ENCODE measurements at places on chromosomes 2 and 18.

DNA sequence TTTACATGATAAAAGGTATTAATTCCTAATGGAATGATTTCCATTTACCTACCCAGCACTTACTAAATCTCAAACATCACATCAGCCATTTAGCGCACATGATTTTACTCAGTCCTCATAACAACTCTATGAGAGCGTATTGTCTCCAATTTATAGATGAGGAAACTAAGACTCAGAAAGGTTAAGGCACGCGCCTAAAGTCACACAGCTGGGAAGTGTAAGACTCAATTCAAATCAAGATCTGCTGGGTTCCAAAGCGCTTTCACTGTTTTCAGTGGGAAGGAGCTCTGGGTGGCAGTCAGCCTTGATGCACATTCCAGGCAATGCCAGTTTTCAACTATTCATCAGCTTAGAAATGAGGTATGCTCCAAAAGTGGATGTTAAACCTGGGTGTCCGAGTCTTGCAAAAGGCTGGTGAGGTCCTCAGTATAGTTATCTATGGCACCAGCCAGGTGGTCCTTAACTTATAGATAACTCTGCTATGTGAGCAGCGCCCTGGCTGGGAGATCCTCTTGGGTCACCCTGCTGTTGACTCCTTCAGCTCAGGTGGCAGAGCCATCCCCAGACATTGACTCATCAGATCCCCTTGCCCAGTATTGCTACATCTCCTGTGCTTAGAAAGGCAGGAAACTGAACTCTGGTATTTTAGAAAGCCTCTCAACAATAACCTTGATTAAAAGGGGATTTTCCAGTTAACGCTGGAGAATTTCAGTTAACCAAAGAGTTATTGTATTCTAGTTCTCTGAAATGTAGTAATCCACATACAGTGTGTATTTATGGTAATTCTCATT lies 47.1 kb downstream of the SLC4A1AP start:
- DNase-seq, result peak; percentile 53

DNA sequence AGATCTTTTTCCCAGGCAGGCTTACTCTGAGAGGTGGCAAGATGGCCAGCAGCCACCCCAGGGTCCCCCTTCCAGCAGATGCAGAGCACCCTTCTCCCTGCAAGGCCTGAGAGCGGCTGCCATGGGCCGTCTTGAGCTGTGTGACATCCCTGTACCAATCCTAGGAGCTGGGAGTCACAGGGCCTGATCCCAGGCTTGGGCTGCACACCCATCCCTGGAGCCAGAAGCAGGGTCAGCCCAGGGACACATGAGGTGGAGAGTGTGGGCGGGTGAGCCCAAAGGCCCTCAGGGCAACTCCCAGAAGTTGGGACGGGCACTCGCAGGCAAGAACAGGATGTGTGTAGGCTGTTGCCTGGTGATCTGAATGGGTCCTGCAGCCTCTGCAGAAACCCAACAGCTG lies 40.5 kb downstream of the CROCC2 start:
- no peak for DNase-seq

GRCh38 chr2:156719036-156719435 lies 282.9 kb downstream of the GPD2 start:
- no peak for DNase-seq

DNA sequence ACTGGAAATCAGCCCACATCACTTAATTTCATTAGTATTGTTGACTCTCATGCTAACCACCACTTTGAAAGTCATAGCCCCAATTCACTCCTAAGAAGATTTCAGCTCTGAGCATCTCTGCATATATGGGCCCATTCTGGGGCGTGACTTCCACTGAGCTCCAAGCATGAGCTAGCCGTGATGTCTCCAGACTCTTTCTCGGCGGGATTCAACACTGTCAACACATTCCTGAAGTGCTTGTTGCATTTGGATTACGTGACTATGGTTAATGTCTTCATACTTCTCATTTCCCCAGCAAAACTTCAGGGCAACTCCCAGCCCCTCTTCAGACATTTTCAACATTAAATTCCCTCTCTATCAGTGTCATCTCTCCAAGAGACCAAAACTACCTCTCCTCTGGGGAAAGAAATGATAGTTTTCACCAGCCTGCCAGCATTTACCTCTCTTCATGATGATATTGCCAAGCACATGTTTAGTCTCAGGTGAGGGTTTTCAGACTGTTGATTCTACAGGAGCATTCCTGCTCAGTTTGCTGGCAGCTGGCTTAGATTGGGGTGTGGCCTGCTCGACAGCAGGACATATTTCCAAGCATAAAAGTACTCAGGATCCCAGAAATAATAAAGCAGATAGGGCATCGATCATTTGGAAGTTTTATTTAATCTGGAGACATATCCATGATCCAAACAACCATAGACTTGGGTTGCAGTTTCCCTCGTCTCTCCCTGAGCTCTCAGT lies 81.7 kb downstream of the FEZ2 start:
- no peak for DNase-seq

DNA sequence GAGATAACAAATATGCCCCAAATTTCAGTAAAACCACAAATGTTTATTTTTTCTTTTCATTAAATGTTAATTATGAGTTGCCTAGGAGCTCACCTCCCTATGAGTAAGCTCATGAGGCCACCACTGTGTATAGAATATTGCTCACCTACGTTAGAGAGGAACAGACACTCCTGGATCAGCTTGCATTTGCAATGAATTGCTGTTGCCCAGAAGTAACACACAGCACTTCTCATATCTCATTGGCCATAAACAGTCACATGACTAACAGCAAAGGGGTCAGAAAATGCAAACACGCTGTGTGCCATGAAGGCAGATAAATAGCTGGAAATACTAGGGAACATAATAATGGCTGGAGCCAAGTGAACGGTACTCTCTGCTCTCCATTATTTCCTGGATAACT lies 89.0 kb upstream of the GALNT5 start:
- no peak for DNase-seq

DNA sequence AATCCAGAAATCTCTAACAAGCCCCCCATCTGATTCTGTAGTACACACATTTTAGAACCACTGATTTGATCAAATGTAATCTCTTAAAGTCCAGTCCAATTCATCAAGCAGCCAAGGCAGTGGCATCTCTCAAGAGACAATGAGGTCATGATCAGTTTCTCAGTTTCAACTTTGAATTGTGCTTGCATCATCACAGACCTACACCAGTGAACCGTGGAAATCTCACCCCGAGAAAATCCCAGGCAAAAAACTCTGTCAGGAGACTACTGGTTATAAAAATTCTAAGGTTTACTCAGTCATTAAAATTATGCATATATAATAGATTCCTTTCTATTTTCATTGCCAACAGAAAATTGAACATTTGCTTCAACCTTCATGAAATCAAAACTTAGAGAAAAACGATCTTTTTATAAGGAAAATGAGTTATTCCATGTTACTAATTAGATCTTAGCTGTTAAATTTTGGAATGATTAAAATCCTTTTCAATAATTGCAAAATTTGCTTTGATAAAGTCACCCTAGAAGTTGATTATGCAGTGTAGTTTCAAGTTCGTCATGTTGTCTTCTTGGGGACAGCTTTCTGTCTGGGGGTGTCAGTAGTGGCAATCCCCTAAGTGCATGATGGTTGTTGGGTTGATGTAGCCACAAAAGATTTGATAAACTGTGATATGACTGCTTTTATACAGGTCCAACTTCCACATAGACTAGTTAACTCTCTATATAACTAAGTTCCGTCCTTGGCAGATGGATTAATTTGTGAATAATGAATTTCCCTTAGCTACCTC lies 235.0 kb downstream of the CAMKMT start:
- no peak for DNase-seq

DNA sequence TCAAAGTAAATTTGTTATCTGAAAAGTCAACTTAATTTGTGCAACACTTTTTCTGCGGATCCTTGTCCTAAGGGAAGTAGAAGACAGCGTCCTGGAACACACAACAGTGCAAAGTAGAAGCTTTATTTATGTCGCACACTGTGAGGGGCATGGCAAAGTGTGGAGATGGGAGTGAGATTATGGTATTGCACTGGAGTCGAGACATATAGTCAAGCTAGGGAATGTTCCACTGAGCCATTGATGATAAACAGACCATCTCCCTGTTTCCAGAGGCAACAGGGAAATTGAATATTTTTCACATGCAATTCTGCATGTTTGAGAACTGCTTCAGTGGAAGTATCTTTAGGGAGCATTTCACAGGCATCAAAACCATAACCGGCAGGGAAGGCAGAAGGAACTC lies 46.2 kb downstream of the LRRTM1 start:
- peak; percentile 10 for DNase-seq

DNA sequence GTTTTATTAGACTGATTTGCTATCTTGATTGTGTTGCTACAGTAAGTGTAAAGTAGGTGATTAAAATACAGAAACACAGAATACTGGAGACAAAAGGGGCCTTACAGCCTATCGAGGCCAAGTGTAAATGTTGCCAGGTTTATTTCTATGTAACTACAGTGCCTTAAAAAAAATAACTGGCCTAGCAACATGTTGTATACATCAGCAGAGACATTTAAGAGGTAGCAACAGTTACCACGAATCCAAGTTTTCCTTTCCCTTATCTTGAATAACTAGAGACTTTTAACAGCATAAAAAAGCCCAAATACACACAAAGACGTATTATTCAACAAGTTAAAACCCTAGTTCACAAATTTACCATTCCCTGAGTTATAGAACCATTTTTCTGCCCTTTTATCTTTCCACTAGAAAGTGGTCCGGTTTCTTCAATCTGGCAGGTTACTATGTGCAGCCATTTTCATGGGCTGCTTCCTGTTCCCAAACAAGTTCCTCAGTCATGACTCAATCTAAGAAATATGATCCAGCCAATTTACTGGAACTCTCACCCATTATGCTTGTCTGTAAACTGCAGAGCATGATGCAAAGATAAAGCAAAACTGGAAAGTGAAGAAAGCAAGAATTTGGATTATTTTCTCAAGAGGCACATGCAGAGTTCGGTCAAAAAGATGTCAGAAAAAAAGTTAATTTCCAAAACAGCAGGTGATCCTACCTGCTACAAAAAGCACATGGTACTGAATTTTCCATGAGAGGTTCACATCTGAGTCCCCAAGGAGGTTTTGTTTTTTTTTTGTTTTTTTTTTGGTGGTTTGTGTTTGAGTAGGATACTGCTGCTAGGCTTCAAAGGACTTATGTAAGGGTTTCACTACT lies 22.2 kb downstream of the NFE2L2 start:
- no peak for DNase-seq

DNA sequence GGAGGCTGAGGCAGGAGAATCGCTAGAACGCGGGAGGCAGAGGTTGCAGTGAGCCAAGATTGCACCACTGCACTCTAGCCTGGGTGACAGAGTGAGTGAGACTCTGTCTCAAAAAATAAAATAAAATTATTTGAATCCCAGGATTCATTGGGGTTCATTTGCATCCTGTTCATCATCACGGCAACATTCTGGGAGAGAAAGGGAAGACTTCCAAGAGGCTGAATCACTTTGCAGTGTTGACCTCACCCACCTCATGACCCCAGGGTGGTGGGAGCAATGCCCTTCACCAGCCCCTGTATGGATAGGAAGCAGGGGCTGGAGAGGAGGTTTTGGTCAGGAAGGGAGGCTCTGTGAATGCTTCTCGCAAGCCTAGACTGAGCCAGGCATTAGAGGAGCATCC lies 195.6 kb downstream of the CTIF start:
- DNase-seq, result no peak

- DNase-seq, result no peak
Measured at GRCh38 chr2:159518321-159519005, 97.9 kb downstream of the BAZ2B start.

- no peak for DNase-seq
Measured at GRCh38 chr18:79884294-79884962, 67.0 kb downstream of the SLC66A2 start.

GRCh38 chr2:105393373-105394055 lies 5.3 kb downstream of the FHL2 start:
- DNase-seq, result no peak

- no peak for DNase-seq
Measured at GRCh38 chr2:108943751-108944150, 45.3 kb downstream of the EDAR start.

- no peak for DNase-seq
Measured at GRCh38 chr18:515838-516237, 15.3 kb upstream of the COLEC12 start.

GRCh38 chr18:46481048-46481846 lies 175.8 kb downstream of the LOXHD1 start:
- DNase-seq, result no peak

DNA sequence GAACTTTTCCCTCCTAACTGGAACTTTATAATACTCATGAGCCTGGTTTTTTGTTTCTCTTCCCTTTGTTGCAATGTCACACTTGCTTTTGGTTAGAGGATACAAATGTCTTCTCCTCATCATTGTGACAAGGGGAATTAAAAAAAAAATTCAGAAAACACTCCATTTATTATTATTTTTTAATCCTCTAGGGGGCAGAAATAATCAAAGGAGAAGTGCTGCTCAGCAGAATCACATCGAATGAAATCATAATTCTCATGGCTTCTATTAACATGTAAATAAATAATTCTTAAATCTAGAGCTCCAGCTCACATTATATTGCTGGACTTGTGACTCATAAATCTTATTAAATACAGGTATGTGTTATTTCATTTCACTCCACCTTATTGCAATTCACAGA lies 273.8 kb downstream of the TRIB2 start:
- DNase-seq, result no peak

DNA sequence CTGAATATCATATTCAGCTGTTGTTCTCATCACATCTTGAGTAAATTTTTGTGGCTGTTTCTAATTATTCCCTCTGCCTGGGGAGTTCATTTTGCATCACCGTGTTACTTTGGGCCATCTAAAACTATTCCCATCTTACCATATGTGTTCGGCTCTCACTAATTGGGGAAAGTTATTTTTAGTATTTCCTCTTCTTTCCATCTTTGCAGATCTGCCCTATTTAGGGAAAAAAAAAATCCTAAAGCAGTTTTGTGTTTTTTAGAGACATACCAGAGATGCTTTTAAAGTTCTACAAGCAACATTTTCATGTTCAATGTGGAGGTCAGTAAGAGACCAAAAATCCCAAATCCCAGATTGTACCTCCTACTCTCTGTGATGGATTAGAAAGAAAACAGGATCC lies 111.3 kb upstream of the NDUFV2 start:
- DNase-seq, result no peak

- DNase-seq, result no peak
Measured at GRCh38 chr2:108778857-108779256, 7.7 kb upstream of the CCDC138 start.

DNA sequence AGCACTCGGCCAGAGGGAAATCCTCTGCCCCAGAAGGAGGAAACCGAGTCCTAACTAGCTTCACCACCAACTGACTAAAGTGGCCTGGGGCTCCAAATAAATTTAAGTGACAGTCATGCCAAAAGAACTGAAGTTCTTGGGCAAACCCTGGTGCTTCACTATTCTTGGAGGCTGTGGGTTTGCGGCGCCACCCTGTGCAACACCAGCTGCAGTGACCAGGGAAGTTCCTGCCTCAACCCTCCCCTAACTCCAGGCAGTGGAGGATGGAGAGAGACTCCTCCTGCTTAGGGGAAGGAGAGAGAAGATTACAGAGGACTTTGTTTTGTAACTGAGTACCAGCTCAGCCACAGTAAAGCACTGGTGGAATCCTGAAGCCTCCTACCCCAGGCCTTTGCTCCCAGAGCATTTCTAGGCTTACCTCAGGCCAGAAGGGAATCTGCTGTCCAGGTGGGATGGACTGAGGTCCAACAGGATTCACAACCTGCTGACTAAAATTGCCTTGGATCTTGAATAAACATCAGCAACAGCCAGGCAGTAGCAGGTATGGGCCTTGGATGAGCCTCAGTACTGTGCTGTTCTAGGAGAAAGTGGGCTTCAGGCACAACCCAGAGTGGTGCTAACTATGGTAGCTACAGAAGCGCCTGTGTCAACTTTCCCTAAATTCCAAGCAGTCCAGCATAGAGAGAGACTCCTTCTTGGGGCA lies 29.4 kb upstream of the BMP10 start:
- no peak for DNase-seq
